ENCODE measurements at places on chromosomes 3 and 15.

GRCh38 chr3:33277193-33277882 lies at the start of gene FBXL2:
Gene FBXL2, plus strand, starts transcription at chr3:33277442. Its CDS starts 71 bp downstream, at chr3:33277513.
- peak; percentile 80 for DNase-seq

DNA sequence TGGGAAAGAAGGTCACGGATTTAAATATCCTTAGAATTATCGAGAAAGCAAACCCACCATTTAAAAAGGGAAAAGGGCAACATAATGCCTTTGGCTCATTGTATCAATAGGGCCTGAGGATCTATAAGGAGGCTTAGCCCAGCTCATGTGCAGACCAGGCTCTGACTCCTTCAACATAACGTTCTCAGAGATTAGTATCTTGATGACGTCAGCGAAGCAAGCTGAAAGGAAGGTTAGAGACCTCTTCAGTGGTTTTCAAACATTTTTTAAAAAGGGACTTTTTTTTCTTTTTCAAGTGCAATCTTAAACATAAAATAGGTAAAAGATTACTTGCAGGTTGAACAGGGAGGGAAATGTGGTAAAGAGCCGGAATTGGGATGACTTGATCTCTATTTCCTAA lies 463.9 kb upstream of the ADAMTS9 start:
- no peak for DNase-seq

GRCh38 chr3:48405971-48406370 lies 23.9 kb downstream of the PLXNB1 start:
- DNase-seq = no peak

DNA sequence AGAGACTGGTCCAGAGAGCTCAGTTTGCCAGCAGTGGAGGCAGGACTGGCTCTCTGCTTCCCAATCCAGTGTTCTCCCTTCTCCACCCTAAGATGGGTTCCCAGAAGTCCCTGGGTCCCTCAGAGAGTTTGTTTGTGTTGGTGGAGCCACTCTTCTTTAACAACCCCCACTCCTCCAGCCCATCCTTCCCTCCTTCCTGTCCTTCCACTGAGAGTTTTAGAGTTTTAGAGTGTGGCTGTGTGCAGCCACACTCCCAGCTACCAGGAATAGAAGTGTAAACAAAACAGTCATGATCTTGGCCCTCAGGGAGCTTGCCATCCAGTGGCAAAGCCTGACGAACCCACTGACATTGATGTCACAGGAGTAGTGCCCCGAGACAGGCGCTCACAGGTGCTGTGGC lies 12.5 kb upstream of the FBLN2 start:
- DNase-seq = no peak

- DNase-seq = no peak
Measured at GRCh38 chr3:172270557-172271166, 177.6 kb downstream of the GHSR start.

- DNase-seq = no peak
Measured at GRCh38 chr3:112602217-112602838, 38.6 kb downstream of the CCDC80 start.

- DNase-seq = no peak
Measured at GRCh38 chr3:105827959-105828358, 40.9 kb downstream of the CBLB start.

DNA sequence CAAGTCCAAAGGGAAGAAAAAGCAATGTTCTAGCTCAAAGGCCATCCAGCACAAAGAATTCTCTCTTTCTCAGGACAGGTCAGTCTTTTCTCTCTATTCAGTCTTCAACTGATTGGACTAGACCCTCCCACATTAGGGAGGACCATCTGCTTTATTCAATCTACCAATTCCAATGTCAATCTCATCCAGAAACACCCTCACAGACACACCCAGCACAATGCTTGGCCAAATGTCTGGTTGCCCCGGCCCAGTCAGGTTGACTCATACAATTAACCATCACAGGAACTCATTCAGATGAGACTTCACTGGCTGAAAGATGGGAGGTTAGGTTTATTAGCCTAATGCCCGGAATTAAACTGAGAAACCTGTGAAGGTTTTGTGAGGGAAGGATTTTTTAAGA lies 32.4 kb downstream of the ACAN start:
- DNase-seq = no peak

GRCh38 chr15:47374222-47374621 lies 343.1 kb upstream of the SEMA6D start:
- DNase-seq = no peak

- DNase-seq = no peak
Measured at GRCh38 chr3:196365736-196366135, 27.5 kb upstream of the TM4SF19 start.

GRCh38 chr3:170056710-170057454 lies 19.1 kb downstream of the GPR160 start:
- no peak for DNase-seq

DNA sequence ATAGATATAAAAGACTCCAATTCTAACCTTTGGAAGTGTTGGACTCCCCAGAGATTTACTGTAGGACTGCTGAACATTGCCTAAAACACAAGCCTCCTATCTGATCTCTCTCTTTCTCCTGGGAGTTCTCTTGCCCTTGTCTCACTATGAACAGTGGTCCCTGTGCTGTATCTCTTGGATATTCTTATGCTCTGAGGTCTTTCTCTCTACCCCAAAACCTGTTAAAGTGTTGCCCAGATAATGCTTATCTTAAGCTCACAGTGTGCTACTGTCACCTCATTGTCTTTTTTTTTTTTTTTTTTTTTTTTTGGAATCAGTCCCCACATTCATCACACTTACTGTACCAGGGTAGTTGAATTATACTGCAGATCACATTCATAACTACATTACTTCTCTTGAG lies 131.0 kb upstream of the CBLB start:
- no peak for DNase-seq

GRCh38 chr15:40338041-40338657 lies 2.6 kb downstream of the CCDC9B start:
- peak; percentile 89 for DNase-seq

- no peak for DNase-seq
Measured at GRCh38 chr15:93418566-93418965, 329.6 kb upstream of the RGMA start.

DNA sequence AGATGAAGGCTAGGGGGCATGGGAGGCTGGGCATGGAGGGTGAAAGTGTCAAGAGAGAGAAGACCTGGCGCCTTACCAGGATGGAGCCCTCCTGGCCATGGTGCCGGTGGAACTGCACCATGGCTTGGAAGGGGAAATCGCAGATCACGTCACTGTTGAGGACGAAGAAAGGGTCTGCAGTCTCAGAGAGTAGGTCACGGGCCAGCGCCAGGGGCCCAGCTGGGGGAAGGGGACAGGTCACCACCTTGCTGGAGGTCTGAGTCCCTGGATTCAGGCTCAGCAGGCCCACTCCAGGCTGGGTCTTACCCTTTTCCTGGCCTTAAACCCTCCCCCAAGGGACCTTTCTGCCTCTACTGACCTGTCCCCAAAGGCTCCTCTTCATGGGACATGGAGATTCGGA lies 855 bp downstream of the GMPPB start:
- no peak for DNase-seq

DNA sequence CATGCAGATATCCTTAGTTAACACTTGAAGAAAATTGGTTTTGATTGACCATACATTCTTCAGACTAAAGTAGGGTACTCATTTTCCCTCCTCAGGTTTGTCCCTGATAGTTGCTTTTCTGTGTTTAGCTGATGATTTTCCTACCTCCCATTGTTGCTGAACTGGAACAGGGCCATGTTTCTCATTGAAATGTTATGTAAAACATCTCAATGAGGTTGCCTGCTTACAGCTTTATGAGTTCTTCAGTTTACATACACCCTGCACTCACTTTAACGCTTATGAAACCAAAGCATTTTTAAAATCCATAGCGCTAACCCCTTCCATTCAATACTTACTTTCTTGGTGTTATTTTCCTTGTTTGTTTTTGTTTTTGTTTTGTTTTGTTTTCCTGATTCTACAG lies 61.9 kb downstream of the HMG20A start:
- DNase-seq = no peak

DNA sequence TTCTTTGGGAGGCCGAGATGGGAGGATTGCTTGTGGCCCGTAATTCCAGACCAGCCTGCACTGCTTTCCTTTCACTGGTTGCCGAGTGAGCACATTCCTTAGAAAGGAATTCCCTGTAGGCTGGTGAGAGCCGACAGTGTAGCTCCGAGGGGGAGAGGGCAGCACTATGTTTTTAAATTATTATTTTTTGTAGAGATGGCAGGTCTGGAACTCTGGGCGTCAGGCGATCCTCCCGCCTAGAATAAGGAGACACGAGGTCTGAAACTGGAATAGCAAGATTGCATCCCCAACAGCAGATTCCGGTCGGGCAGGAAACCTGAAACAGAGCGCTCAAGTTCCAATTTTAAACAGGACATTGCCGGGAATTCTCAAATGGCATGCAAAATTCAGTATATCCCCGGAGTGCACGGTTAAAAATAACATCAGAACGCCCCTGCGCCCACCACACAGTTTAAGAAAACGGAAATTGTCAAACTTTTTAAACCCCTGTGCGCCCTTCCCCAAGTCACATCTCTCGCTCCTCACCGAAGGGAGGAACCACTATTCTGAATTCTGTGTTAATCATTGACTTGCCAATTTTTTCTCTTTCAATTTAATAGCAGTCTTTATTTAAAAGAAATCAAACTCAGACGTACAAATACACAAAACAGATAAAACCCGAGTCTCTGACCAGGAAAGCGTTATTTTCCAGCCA lies 643 bp upstream of the RNU5B-1 start:
- DNase-seq = no peak

DNA sequence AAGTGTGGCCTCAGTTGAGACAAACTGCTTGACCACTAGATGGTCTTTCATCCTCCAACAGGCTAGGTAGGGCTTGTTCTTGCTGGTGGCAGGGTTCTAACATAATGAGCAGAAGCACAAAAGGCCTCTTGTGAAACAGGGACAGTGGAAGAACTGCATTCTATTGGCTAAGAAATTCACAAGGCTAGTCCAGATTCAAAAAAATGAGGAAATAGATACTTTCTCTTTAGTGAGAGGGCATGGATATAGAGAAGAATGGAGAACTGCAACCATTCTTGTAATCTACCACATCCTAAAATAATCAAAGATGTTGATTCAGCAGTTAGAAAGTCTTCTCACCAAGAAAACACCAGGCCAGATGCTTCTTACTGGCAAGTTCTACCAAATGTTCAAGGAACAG lies 143.7 kb upstream of the LRIG1 start:
- no peak for DNase-seq

- no peak for DNase-seq
Measured at GRCh38 chr3:425079-425478, 228.5 kb downstream of the CHL1 start.

GRCh38 chr3:154111365-154111935 lies 9.7 kb upstream of the ARHGEF26 start:
- no peak for DNase-seq

- DNase-seq = peak; percentile 78
Measured at GRCh38 chr3:37862219-37862902, 681 bp downstream of the CTDSPL start.

DNA sequence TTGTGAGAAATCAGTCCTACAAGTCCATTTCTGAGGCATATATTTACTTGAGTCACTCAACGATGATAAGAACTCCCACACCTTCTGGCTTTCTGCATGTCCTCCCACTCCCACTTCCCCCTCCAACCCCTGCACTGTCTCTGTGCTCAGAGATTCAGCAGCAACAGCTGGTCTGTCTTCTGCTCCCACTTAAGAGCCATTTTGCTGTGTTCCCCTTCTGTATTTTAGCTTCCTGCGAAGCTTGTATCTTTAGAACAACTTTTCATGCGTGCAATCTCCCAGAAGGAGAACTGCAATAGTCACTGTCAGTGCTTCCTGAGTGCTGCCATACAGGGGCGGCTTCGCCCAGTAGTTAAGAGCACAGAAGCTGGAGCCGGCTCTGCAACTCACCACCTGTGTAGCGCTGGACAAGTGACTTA lies 90.0 kb upstream of the SPATA12 start:
- no peak for DNase-seq

DNA sequence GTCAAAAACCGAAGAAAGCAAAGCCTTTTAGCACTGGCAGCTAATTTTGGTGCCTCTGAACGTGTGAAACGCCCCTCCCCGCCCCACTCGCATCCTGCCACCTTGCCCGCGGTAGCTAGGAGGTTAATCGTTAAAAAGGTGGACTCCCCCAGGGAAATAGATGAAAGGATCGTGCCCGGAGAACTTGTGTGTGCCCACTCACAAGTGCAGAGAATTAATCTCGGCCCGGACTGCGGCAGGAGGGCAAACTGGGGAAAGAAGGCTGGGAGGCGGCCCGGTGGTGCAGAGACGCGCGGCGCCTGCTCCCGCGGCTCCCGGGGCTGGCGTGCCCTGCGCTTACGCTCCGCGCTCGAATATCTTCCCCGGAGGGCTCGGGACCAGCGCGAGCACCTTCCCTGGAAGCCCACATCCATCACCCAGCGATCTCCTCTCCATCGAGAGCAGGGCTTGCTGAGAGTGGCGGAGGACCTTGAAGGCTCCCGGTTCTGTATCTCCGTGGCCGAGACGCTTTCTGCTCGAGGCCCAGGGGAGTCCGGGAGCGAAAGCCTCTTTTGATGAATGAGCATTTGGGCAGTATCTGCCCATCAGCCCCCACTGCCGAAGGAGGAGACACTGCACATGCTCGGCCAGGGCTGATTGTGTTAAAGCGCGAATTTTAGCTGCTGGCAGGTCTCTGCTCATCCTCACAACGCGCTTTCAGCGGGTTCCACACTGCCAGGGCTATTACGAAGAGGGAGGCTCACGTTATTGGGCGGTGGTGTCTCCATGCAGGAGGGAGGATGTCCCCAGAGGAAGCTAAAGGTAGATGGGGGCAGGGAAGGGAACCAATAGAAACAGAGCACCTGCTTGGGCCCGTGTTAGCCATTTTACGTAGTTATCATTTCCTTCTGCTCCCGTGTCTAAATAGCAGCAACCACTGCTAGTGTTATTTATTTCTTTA lies 1.3 kb upstream of the SPTSSB start:
- DNase-seq = no peak

GRCh38 chr15:57035664-57036063 lies 117.2 kb downstream of the TCF12 start:
- DNase-seq = no peak

GRCh38 chr3:107589454-107589853 lies 66.7 kb downstream of the BBX start:
- DNase-seq = no peak

- DNase-seq = no peak
Measured at GRCh38 chr3:77868725-77869124, 828.8 kb downstream of the ROBO2 start.

DNA sequence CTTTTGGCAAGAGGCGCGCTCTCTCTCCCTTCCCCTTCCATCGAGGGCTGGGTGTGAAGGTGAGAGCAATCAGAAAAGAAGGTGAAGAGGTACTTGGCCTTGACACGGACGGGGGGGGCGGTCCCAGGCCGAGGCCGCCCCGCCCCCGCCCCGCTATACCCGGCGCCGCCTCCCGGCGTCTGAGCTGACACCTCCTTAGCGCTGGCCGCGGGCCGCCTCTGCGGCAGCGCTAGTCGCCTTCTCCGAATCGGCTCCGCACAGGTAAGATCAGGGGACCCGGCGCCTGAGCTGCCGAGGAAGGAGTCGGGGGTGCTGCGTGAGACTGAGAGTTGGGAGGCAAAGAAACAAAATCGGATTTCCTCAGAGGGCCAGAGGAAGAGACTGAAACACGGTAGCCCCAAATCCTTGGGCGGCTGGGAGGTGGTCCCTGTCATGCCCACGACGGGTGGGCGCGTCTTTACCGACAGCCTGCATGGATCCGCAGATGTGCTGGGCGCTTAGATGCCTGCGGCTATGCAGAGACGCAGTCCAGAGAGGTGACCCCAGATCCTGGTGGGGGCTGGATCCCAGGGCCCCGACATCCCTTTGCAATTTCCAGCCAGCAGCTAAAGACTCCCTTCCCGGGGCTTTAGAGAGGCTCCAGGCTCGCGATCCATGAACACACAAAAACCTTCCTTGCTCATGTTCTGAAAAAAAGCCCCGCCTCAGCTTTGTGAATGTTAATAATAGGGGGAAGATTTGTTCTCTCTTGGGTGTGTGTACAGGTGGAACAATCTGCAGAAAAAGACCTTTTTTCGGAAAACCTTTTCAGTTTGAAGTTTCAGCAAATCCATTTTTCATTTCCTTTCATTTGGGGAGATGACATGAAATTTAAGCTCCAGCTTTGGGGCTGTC lies at the start of gene ENTPD3:
Gene ENTPD3, plus strand, starts transcription at position 184 of the 894 bp plus-strand sequence. CDS start 874 bp downstream, outside the sequence.
- no peak for DNase-seq

All from Right ventricle myocardium inferior (tissue), 1 donor.